ENCODE measurements at places on chromosomes 11 and 22.

DNA sequence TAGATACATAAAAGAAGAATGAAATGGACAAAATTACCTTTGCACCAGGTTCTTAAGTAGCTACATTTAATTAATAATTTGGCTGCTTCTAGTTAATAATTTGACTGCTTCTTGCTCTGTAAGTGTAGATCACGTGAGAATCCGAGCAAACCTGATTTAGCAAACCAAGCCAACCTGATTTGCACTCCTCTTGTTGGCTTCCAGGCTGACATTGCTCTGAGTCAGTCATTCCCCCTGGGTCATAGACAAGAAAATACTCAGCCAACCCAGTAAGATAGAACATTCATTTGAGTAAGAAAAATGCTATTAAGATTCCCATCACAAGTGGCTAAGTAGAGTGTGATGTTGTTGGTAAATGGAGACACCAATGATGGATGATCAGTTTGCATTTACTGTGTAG lies 304.1 kb downstream of the C11orf87 start:
- no peak for DNase-seq

- no peak for DNase-seq
Observed at GRCh38 chr11:100752371-100753171, 65.5 kb downstream of the ARHGAP42 start.

DNA sequence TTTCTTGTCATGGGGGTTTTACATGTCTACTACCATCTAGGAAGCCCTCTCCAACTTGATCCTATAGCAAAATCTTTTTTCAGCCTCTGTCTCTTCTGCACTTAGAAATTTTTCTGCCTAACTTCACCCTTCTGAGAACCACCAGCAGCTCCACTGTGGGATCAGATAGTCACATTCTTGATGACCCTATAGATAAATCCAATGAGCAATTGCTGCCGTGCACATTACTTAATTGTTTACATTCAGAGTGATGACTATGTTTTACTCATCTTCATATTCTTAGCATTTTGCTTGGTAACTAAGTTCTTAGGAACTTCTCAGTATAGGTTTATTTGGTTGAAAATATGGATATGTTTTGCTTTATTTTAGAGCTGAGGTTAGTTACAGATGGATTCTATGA lies 12.4 kb upstream of the ETS1 start:
- DNase-seq: no peak

- no peak for DNase-seq
Observed at GRCh38 chr22:48695731-48696305, 1131.9 kb downstream of the BRD1 start.

All from Panc1 (cell line).